CD8-positive, alpha-beta T cell (primary cell): ENCODE measurements at places on chromosomes 16 and 17.

GRCh38 chr17:43070872-43071271, 45.8 kb downstream of the RND2 start:
- DNase-seq: no peak

GRCh38 chr16:11250091-11250785, 5.8 kb downstream of the SOCS1 start:
- no peak for DNase-seq

- DNase-seq: no peak
Measured at GRCh38 chr17:83160443-83161297, 81.3 kb downstream of the METRNL start.

GRCh38 chr17:78324391-78325075, 35.3 kb downstream of the SOCS3 start:
- no peak for DNase-seq

GRCh38 chr17:7014995-7015958, 2.9 kb downstream of the RNASEK start:
- peak; percentile 56 for DNase-seq

- DNase-seq: peak; percentile 91
Measured at GRCh38 chr17:31524926-31525800, 133.7 kb downstream of the RAB11FIP4 start.

DNA sequence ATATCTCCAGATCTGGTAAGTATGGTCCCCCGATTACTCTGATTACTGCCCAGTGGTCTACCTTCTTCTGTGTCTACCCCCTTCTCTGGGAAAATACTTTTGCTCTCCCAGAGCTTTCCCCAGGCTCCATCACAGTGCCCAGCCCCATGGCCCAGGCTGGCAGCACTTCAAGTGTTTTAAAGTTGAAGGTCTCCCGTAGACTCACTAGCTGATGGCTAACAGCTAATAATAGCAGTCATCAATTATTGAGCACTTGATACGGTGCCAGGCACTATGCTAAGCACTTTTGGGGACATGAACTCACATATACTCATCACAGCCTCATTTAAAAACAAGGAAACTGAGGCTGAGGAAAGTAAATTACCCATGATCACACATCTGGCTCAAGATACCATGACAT, 33.4 kb downstream of the DCUN1D3 start:
- DNase-seq: no peak

- peak; percentile 29 for DNase-seq
Measured at GRCh38 chr16:68369697-68370580, 59.1 kb downstream of the PRMT7 start.

DNA sequence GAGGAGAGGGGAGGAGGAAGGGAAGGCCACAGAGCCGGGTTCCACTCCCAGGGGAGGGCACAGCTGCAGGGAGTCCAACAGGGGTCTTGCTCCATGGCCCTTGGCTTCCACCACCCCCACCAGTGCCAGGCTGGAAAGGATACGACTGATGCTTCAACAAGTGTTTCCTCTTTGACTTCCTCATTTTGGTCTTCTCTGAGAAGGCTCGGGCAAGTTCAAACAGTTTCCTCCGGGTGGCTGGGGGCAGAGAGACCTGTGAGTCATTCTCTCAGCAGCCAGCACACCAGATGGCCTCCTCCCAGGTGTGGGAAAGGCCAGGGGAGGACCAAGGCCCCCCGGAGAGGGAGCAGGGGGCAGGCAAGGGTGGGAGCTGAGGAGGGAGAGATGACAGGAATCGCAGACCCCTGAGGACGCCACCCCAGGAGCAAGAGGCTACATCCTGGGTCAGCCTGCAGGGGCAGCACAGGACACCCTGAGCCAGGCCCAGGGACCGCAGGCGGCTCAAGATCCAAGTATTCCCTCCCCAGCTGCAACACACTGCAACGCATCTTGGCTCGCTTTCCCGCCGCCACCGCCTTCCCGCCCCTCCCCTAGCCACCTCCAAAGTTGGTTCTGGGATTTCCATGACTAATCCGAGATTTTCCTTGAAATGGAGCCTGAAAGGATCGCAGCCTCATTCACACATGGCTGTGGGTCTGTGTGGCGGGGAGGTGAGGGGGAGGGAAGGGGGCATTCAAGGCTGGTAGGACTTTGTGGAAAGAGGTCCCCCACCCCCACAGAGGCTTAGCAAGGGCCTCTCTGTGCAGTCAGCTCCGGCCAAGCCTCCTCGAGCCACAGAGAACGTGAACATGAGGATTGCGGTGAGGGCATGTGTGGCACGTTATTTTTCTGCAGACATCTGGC, 18.4 kb upstream of the MRPS23 start:
- DNase-seq: peak; percentile 20

DNA sequence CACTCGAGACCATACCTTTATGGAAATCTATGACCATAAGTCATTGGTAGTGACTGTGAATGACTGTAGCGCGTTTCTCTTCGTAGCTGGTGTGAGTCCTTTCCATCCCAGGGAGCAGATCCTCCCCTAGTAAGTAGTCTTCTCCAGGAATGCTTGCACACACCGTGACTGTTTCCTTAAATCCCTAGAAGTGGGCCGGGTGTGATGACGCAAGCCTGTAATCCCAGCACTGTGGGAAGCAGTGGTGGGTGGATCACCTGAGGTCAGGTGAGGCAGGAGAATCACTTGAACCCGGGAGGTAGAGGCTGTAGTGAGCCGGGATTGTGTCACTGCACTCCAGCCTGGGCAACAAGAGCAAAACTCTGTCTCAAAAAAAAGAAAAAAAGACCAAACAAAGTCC, 70.6 kb downstream of the CRISPLD2 start:
- no peak for DNase-seq

- no peak for DNase-seq
Measured at GRCh38 chr16:17850581-17851250, 380.0 kb upstream of the XYLT1 start.

DNA sequence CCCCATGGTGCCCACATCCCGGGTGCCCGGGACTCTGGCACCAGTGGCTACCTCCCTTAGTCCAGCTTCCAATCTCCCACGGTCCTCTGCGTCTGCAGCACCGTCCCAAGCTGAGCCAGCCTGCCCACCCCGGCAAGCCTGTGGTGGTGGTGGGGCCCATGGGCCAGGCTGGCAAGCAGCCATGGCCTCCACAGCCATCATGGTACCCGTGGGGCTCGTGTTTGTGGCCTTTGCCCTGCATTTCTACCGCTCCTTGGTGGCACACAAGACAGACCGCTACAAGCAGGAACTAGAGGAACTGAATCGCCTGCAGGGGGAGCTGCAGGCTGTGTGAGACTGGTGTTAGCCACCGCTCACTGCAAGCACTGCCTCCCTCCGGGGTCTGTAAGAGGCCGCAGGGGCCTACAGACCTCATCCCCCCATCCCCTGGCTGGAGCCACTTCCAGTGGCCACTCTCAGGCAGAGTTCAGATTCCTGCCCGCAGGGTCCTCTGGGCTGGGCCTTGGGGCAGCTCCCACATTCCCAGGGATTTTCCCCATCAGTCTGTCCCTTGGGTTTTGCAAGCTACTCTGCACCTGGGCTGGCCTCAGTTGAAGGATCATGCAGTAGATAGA, 3.9 kb upstream of the SETD1A start:
- peak; percentile 82 for DNase-seq

DNA sequence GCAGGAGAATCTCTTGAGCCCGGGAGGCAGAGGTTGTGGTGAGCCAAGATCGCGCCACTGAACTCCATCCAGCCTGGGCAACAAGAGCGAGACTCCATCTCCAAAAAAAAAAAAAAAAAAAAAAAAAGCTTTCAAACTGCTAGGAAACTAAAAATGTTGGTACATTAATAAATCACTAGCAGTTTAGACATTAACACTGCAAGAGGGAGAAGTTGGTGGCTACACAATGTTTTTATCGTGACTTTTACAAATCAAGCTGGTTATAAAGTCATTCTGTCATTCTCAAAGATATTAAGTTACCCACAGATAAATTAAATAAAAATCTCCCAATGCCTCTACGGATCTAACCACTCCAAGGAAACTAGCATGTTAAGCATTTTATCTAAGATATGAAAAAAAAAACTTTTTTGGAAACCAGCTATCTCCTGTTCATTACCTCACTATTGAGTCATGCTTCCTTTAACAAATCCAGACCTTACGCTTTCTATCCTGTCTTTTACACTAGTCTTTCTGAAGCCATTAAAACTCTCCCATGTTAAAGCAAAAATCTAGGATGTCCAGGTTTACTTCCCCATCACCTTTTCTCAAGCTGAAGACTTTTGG, 85.9 kb upstream of the SMURF2 start:
- DNase-seq: no peak

DNA sequence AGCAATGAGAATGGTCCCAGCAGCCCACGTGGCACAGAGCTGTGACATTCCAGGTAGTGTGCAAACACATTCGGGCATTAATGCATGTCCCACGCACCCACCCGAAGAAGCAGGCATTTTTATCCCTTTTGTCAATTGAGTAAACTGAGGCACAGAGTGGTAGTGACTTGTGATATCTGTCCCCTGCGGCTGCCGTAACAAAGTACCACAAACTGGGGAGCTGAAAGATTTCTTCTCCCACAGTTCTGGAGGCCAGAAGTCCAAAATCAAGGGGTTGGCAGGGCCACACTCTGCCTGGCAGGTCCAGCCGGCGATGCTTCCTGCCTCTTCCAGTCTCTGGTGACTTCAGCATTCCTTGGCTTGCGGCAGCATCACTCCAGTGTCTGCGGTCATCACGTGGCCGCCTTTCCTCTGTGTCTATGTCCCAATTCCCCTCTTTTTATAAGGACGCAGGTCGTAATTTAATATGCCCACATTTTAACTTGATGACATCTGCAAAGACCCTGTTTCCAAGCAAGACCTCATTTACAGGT, 221.9 kb upstream of the GSE1 start:
- DNase-seq: no peak

DNA sequence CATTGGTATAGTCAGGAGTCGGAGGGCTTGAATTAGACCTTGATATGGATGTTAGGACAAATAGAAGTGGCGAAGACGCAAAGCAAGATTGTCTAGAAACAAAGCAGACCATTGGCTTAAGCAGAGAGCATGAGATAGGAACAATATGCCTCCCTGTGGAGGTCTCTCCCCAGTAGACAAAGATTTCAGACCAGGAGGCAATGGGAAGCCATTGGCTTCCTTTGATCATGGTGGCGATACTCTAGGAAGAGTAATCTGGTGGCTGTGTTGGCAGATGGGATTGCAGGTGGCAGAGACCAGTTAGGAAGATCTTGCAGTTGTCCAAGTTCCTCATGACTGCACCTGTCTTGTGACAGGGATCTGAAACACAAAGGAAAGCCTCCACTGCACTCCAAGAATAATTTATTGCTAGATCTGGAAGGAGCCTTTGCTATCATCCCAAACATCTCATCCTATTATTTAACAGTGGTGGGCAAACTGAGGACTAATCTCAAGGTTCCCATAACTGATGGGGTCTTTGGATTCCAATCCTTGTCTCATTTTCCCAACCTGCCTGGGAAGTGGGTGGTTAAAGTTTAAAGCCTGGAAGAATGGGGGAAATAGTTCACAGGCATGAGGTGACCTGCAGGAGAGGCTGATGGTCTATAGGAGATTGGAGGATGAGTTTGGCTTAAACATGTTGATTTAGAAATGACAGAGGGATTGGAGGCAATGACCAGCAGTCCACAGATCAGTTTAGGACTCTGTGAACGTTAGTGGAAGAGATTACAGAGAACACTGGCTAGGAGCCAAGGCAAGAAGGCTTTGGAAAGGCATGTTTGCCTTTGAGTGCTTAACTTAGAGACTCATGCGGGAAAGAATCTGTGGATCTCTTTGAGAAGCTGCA, 37.0 kb downstream of the HLF start:
- no peak for DNase-seq

DNA sequence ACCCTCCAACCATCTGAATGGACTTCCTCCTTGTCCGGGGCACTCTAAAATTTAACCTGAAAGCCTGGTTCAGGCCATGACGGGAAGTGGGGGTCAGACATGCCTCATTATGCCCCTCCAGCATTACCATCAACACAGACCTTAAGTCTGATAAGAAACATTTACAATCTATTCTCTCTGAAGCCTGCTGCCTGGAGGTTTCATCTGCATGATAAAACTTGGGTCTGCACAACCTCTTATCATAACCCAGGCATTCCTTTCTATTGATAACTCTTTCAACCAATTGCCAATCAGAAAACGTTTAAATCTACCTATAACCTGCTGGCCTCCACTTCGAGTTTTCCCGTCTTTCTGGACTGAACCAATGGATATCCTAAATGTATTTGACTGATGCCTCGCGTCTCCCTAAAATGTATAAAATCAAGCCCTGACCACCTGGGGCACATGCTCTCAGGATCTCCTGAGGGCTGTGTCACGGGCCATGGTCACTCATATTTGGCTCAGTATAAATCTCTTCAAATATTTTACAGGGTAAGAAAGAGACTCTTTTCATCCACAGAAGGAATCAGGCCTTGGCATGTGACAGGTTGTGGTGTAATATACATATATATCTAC, 45.6 kb downstream of the LYRM1 start:
- no peak for DNase-seq

GRCh38 chr16:58518083-58518979, 3.0 kb downstream of the SETD6 start:
- no peak for DNase-seq

DNA sequence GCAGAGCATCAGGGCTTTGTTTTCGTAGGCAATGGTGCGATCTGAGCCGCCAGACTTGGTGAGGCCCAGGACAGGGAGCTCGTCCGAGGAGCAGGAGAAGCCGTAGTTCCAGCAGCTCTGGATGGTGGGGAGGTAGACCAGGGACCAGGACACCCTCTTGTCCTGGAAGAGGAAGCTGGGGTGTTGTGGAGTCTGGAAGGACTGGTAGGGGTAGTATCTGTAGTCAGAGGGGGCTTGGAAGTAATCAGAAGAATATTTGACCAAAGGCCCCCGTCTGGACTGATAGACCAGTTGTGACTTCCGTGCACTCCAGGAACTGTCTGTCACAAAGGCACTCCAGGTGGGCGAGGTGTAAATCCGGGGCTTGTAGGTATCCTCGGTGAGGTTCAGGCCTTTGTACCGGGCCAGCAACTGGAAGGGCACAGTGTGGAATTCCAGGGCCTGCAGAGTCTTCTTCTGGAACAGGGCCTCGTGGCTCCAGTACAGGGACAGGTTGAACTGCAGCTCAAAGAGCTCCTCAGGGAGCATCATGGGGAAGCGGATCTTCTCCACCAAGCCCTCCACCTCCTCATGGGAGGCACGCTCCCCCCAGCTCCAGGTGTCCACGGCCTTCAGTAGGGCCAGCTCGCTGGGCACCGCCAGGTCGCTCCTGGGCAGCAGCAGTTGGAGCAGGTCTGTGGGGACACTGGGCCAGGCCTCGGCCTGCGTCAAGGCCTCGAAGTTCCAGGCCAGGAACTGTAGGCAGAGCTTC, 7.8 kb downstream of the LGALS3BP start:
- DNase-seq: no peak

DNA sequence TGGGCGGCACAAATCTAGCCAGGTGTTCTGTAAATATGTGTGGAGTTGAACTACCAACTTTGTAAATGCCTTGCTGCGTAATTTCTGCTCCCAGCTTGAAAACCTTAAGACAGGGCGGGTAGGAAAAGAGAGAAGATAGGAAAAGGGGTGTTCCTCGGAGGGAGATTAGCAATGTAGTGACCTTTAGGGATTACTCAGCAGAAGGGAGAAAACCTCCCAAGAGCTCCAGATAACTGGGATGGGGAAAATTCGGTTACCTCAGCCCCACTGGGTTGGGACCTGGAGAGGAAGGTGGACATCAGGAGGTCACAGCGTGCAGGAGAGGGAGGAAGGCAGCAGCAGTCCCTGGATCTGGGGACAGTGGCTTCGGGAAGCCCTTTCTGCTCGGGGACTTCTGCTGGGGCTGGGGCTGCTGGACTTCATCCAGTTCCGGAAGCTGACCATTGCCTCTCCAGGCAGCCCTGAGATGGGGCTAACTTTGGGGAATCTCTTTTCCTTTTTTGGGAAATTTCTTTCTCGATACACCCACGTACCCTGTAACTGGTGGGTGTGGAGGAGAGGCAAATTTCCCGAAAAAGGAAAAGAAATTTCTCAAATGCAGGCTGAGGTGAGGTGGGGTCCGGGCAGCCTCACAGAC, 39.2 kb downstream of the MPRIP start:
- DNase-seq: no peak

GRCh38 chr16:86444261-86444660, 66.1 kb upstream of the FOXF1 start:
- DNase-seq: no peak
